ENCODE measurements at places on chromosomes 1 and 21.
A peak's percentile ranks its signal among the peaks of the same experiment; 100 is the strongest.

DNA sequence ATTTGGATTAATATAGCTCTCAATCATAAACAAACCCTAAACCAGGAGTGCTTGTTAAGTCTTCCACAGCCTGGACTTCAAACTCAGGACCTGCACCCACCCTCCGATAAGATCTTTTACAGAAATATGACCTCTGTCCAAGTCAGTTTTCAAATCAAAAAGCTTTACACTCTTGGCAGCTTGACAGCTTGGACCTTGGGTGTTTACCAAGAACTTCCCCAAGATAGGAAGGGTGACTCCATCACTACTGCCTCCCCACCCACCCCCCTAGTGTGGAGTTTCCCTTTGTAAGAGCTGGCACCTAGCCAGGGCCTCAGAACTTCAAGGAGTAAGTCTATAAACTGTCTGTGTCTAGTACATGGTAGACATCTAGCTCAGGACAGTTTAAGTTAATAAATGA, 9.6 kb downstream of the BCAR3 start:
- peak; percentile 83 for DNase-seq

GRCh38 chr1:153612755-153613331, at the start of gene S100A16:
Gene S100A16, minus strand, starts transcription at chr1:153613137. Its CDS starts 4,986 bp downstream, at chr1:153608151.
- DNase-seq, result no peak

DNA sequence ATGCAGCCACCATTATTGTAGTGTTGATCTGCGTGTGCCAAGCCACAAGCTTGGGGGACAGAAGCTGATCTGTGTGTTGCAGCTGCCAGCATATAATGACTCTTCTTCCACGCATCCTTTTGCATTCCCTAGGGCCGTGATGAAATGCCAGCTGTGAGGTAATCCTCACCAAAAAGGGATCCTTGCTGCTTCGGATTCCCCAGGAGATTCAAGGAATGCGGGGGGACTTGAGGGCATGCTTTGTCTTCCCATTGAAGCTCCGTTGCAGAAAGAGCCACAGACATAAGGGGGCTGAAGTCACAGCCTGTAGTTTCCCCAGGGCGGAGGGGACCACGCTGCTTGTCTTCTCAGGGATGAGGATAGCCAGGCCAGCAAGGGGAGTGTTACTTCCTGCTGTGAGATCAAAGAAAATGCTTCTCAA, 281.6 kb upstream of the FMN2 start:
- DNase-seq, result no peak

DNA sequence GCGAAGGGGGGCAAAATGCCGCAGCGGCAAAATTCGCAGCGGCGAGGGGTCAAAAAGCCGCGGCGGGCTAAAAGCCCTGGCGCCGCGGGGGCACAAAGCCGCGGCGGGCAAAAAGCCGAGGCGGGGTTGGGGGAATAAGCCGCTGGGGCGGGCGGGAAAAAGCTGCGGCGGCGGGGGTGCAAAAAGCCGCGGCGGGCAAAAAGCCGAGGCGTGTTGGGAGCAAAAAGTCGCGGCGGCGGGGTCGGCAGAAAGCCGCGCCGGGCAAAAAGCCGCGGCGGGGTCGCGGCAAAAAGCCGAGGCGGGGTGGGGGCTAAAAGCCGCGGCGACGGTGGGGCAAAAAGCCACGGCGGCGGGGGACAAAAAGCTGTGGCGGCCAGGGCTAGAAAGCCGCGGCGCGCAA, 3902.5 kb downstream of the SRGAP2C start:
- DNase-seq, result no peak

DNA sequence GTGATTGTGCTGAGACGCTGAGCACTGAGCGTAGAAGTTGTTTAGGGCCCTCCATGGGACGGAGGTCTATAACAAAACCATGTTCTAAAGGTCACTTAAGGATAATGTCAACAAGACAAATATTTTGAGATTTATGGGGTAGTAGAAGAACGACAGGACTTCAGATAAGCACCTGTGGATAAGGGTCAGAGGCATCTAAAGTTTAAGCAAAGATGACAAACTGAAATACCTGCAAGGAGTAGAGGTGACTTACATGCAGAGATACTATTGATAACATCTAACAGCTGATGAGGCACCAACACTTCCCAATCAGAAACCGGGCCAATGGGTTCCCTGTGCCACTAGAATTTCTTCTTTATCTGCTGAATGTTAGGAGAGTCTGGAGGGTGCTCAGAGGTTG, 83.5 kb downstream of the CENPF start:
- no peak for DNase-seq

GRCh38 chr1:168636642-168637111, 60.3 kb downstream of the XCL1 start:
- DNase-seq, result no peak
